CD14-positive monocyte (primary cell): ENCODE measurements at places on chromosomes 16 and 17. TPM values are rescaled to one million over a fixed set of nuclear protein-coding genes. Genes with fewer than 3 reads are reported as not detected.

DNA sequence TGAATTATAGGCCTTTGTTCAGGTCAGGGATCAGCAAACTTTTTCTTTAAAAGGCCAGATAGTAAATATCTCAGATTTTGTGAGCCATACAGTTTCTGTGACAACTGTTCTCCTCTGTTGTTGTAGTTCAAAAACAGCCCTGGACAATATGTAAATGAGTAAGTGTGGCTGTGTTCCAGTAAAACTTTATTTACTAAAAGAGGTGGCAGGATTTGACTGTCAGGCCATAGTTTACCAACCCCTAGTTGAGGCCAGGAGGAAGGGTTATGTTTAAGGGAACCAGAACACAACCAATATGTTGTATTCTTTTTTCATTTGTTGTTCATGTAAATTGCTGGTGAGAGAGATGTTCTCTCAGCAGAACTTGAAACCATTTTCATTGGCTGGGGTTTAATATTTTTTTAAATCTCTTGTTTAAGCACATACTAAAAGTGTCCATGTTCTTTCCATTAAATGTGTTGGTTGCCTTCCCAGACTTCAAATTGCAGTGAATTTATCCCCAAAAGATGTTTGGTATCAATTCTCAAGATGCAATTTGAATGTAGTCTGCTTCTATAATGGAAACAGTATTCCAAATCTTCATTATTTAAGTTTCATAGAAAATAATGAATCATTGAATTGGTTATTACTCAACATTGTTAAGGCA is 260.3 kb downstream of the FTO start:
- no peak for DNase-seq

DNA sequence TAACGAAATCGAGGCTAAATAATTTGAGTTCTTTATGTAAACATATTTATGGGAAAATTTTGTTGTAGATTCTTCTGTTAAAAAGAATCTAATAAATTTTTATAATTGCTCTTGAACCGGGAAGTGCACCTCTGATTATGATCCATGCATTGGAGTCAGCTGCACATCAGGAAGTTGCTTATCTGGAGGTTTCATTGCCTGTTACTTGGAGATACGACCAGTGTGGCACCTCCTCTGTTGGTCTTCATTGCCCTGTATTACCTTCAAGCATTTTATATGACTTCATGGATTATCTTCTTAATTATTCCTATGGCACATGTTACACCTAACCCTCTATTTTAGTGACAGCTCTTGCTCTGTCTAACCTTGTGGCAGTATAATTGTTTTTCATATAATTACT is 312.6 kb upstream of the TBX2 start:
- DNase-seq = no peak

GRCh38 chr16:10168258-10168657 is 14.0 kb downstream of the GRIN2A start:
- no peak for DNase-seq

The SHISA9 gene
- not detected for polyA plus RNA-seq

The HES7 gene
- polyA plus RNA-seq = not detected

The CCL23 gene
- polyA plus RNA-seq = not detected

- no peak for DNase-seq
Measured at GRCh38 chr17:35025541-35025940, 38.0 kb downstream of the RFFL start.

DNA sequence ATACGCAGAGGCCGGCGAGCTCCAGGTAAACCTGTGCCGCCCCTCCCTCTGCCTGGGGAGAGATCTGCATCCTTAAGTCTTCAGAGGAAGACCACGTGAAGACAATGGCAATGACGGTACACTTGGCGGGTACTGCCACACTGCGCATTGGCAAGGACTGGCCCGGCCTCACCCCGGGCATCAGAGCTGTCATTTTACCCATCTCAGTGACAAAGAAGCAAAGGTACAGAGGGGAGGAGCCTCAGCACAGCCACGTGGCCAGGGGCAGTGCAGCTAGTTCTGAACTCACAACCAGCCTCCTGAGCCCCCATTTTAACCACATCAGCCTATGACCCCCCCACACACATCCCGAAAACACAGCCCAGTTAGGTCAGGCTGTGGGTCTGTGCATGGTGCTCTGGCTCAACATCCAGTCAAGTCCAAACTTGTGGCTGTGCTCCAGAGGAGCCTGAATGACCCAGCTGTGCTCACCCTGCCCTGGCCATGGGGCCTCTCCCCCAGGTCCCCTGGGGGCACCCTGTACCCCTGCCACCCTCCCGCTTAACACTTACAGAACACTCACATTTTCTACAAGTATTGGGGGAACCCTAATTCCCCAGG is 80.6 kb downstream of the C16orf95 start:
- DNase-seq = no peak

The FZD2 gene
- polyA plus RNA-seq = 3.1 and 5.6 TPM in 2 replicates

GRCh38 chr17:948284-948852 is 31.2 kb downstream of the NXN start:
- no peak for DNase-seq

The RDM1 gene
- not detected for polyA plus RNA-seq

The AANAT gene
- not detected in 2 replicates for polyA plus RNA-seq

DNA sequence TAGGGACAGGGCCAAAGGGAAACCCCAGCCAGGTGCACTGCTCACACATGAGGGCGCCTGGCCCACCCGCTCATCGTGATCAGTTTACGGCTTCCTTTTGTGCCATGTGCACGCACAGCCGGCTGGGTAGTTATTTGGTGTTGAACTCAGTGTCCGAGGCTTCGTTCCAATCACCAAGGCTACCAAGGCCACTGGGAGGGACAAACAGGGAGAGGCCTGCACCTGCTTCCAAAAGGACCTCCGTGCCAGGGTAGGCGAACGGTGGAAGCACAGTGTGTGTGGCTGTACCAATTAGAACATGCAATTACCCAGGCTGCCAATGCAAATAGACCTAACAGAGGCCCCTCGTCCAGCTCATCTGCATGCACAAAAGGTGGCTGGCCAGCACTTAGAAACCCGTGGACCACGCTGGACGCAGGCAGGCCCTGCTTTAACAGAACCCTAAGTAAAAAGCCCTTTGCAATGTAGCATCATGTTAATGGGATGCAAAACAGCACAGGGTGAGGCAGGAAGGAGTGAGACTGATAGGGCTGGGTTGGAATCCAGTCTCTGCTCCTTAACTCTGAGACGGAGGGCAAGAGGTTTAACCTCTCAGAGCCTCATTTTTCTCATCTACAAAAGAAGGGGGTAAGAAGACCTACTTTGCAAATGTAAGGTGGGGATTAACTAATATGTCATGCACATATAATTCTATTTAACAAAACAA is 204.0 kb downstream of the XYLT1 start:
- no peak for DNase-seq

DNA sequence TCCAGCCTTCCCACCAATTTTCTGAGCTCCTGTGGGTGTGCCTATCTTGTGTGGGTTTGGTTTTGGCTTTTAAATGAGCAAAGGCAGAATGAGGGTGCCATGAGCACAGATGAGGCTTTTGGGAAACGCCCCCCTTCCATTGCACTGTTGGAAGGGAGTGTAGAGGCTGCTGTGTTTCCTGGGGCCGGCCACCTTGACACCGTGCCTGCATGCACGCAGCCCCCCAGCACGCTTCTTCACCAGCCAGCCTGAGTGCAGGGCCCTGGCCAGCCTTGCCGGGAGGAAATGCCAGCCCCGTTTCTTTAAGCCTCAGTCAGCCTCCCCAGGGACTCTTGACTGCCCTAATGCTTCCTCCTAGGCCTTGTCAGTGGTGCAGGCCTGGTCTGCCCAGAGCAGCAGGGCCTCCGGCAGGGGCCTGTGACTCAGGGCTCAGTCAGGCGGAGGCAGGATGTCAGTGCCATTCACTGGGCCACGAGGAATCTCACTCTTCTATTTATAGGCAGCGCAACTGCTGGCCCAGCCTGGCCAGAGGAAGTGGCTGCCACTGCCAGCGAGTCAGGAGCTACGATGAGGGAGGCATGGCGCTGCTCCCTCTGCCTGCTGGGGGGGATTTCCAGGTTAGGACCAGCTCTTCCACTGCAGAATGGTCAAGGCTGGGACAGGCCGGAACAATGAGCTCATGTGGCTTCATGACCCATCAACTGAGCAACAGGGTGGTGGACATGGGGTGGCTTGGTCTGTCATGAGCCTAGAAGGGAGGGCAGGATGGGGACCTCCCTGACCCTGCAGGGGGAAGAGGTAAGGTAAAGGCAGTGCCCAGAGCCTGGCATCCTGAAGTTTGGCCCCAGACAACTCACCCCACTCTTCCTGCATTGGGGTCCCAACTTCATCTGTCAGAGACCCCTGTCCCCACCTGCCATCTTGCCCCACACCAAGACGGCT is 205.2 kb downstream of the RAB11FIP4 start:
- peak; percentile 95 for DNase-seq

- DNase-seq = no peak
Measured at GRCh38 chr17:51487947-51488346, 227.6 kb downstream of the UTP18 start.

The RRAD gene
- polyA plus RNA-seq = 1.9 and 2.2 TPM in 2 replicates

- no peak for DNase-seq
Measured at GRCh38 chr17:81171941-81172340, 5.9 kb upstream of the AATK start.

- peak; percentile 12 for DNase-seq
Measured at GRCh38 chr17:35930211-35931065, at the start of gene RDM1. Gene RDM1, minus strand, starts transcription at chr17:35930773. Its CDS starts 46 bp downstream, at chr17:35930727.

The CORO1A gene
- polyA plus RNA-seq = 1,346 TPM

- peak; percentile 50 for DNase-seq
Measured at GRCh38 chr16:85136702-85137322, 24.5 kb upstream of the CIBAR2 start.

DNA sequence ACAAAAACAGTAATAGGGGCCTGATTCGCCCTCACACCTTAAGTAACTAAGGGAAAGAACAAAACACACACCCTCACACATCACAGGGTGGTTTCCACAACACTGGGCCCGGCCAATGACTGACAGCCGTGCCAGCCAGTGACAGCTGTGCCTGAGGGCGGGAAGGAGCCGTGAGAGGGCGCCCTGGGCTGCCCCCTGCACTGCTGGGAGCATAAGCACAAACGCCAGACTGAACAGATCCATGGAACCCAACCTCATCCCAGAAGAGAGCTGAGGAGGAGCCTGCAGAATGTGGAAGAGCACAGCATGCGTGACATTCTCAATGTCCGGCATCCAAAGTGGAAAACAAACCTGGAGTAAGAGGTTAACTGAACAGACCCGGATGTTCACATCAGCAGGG is 16.0 kb downstream of the CSNK1D start:
- DNase-seq = no peak
